ENCODE measurements at places on chromosomes 16 and 17.

DNA sequence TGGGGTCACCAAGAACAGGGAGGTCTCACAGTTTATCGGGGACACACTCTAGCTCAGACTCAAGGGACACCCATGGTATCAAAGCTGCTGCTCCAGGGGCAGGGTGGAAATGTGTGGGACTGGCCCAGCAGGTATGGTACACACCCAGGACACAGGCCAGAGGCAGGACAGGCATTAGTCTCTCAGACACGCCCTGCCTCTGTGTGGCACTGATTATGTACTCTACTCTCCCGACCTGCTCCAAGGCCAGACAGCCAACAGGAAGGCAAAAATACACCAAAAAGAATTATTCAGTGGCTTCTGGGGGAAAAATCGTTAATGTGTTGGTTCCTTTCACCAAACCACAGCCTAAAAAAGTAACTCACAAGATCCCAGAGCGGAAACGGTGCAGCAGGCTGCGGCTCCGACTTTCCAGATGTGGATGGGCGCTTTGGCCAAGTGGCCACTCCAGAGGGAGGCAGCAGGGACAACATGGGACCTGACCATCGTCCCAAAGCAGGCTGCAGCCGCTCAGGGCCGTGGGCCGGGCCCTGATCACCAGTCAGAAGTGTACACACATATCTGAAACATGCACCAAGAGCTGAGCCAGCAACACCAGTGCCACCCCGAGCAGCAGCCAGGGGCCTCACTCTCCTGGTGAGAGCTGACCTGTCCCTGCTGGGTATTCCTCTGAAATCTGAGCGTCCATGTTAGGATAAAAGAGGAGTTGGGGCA lies 1.0 kb upstream of the SIRT7 start:
- no peak for DNase-seq

GRCh38 chr16:58419241-58419990 lies 27.1 kb downstream of the GINS3 start:
- no peak for DNase-seq

GRCh38 chr16:74184839-74185238 lies 111.8 kb upstream of the PSMD7 start:
- DNase-seq: no peak

DNA sequence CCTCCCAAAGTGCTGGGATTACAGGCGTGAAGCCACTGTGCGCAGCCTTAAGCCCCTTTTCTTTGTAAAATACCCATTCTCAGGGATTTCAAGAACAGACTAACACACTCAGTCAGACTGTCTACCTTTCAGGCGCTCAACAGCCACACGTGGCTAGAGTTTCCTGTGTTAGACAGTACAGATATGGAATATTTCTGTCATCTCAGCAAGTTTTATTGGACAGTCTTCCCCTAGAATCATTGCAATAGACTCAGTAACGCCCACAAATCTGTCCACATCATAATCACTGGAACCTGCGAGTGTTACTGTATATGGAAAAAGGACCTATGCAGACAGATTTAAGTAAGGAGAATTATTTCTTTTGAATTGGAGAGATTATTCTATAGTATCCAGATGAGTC lies 160.5 kb downstream of the RBFOX1 start:
- DNase-seq: no peak

- no peak for DNase-seq
Measured at GRCh38 chr16:68790130-68790761, 53.1 kb upstream of the TANGO6 start.

DNA sequence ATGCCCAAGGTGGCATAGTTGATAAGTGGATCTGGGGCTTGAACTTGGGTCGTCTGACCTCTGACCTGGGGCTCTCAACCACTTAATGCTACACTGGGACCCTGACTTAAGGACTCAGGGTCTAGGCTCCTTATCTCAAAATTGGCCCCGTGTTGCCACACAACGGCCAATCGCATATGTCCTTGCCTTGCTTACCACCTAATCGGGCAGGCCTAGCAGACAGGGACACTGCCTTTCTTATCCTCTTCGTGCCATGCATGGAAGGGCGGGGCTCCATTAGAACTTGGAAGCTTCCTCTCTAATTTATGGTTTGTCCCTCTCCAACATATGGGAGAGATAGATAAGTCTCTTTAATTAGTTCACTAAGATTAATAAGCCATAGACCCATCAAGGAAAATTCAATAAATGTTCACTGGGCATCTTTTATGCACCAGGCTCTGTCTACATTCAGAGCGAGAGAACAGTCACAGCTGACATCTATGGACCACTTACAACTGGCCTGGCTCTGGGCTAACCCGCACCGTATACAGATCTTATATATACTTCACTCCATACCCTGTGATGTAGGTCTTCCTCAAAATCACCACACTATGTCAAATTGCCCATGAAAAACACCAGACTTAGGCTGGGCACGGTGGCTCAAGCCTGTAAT lies 35.1 kb downstream of the CDH1 start:
- no peak for DNase-seq

DNA sequence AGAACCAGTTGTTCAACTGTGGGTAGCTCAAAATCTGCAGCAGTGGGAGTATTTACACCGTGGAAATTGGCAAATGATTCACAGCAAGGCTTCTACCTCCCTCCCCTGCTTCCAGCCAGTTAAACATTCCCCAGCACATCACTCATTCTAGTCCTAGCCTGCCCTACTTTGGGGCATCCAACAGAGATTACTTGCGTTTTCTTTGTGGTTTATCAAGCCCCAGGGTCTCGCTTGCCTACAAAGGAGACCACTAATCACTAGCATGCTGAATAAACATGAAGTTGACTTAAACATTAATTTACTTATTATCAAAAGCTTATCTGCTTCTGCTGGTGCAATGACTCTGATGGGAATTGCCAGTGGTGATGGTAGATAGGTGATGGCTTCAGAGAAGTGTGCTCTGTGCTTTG lies 94.5 kb downstream of the MARF1 start:
- DNase-seq: no peak

DNA sequence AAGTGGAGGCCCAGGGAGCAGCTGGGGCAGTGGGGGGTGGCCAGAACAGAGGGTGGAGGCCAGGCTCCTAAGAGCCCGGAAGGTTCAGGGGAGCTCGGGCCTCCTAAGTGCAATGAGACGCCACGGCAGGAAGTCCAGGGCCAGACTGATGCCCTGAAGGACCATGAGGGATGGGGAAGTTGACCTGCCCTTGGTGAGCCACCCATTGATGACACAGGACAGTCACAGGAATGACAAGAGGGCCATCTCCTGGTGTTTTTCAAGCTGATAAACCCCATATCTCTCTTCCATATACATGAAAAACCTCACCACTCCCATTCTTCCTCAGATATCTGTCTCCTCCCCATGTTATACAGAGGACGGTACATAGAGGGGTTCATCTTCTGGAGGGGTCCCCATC lies 5.8 kb upstream of the MRPL58 start:
- no peak for DNase-seq

DNA sequence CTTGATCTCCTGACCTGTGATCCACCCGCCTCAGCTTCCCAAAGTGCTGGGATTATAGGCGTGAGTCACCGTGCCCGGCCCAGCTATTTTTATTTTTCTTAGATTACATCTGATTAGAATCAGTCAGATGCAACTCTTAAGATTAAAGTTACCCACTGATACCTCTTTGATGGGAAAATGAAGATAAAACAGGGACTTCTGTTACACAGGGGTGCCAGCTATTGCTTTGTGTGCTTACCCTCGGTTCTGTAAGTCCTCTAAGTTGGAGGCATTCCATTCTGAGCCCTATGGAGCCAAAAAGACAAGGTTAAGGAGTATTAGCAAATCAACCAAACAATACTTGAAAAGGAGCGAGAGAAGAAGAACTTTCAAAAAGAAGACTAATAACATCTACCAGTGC lies 32.6 kb upstream of the CORO6 start:
- DNase-seq: no peak

DNA sequence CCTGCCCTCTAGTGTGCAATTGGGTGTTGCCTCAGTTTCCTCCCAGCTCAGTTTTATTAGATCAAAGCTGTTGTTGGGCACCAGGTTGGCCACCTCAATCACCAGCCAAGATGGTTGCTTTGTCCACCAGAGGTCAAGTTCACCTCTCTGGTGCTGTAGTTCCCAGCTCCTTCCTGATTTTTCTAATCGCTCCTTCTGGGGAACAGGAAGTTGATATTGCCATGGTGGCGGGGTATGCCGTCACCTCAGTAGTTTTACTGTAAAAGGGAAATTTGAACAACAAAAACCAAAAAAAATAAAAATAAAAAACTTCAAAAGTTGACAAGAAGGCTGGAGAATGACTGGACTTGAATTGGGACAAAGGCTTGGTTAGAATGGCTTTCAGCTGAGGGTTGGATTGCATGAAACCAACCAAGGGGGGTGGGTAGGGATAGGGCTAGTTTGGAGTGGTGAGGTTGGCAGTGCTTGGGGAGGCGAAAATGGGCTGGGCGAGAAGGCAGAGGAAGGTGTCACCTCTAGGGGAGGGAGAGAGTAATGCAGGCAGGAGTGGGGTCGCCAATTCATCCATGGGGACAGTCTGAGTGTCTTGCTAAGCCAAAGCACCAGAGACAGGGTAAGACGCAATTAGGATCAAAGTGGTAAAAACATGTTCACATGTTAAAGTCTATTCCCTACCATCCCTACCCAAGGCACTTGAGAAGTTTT lies 6.2 kb downstream of the EFNB3 start:
- no peak for DNase-seq

- no peak for DNase-seq
Measured at GRCh38 chr17:11331547-11332513, 90.8 kb downstream of the SHISA6 start.

- no peak for DNase-seq
Measured at GRCh38 chr16:81535679-81536360, 91.2 kb downstream of the CMIP start.

DNA sequence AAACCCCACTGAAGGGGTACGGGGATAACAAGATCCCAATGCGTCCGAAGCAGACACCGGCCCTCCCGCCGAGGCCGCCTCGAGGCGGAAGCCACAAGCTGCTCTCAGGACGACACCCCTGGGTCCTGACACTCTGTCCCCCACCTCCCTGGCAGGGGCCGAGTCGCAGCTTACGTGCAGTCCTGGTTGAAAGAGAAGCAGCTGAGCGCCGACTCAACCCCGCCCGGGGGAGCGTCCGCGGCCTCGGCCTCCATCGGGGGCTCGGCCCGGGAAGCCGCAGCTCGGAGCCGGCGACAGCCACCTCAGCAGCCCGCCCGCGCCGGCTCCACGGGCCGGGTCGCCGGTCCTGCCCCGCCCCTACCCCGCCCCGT lies at the start of gene WIPI1:
TSS of gene WIPI1 (minus strand) at position 329 of the 371 bp plus-strand sequence. CDS start at position 254, 75 bp downstream.
- no peak for DNase-seq

- no peak for DNase-seq
Measured at GRCh38 chr17:16534236-16534635, 34.8 kb downstream of the ZNF287 start.

GRCh38 chr16:483341-484075 lies 44.0 kb upstream of the CAPN15 start:
- no peak for DNase-seq

DNA sequence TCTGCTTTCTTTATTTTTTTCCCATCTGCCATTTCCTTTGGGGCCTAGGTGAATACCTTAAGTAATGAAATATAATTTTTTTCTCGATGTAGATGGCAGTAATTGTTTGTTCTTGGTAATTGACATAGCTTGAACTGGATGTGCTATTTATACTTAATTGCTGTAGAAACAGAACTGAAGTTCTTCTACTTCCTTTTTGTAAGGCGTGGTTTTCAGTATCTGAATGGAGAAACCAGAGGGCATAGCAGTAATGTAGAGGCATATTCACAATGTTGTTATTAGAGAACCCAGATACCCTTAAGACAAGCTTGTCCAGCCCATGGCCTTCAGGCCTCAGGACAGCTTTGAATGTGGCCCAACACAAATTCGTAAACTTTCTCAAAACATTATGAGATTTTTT lies 16.4 kb downstream of the ATP6V0A1 start:
- DNase-seq: no peak

- no peak for DNase-seq
Measured at GRCh38 chr16:75250089-75250808, 1.2 kb downstream of the BCAR1 start.

DNA sequence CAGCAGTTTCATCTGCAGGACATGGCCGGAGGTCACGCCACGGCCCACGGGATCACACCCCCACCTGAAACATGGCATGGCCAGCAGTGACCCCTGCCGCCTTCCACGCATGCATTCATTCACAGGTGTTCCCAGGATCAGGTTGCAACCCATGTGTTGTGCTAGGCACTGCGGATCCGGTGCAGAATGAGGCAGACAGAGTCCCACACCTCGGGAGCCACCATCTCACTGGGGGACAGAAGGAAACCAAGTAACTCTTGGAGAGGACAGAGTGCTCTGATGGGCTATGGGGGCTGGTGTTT lies 4.3 kb upstream of the MSRB1 start:
- DNase-seq: no peak

DNA sequence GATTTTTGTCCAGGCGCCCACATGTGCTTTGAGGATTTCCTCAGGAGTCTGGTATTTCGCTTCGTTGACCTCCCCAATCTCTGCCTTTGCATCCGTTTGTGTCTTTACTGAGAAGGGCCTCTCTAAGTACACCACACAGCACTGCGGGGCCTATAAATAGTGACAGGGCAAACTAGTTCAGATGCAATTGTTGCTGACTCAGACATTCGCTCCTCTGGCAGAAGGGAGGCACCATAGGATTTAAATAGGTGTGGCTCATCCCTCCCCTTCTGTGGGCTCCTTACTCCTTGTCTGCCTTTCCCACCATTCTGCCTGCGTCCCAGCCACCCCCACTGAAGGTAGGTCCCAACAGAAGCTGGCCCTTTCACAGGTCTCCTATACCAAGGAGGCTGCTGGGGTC lies 192.3 kb downstream of the SHISA9 start:
- DNase-seq: no peak

- DNase-seq: no peak
Measured at GRCh38 chr16:46638947-46639925, 18.1 kb upstream of the SHCBP1 start.

- no peak for DNase-seq
Measured at GRCh38 chr17:33499040-33499439, 205.9 kb upstream of the ASIC2 start.

- DNase-seq: no peak
Measured at GRCh38 chr16:1669698-1670097, 8.4 kb upstream of the JPT2 start.

DNA sequence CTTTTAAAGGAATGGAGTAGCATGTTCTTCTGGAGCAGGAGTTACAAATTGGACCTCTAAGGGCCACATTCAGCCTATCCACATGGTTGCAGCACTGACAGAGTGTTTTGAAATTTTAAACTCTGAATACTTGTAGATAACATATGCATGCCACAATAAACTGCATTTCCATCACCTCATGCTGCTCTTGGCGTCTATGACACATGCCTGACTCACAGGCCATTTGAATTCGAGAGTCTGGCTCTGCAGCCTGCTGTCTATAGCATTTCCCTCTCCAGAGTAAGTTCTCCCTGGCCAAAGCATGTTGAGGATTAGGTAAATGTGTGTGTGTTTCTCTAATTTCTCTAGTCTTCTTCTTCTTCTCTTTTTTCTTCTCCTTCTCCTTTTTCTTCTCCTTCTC lies 28.7 kb upstream of the MYOCD start:
- DNase-seq: no peak

GRCh38 chr16:2663553-2664546 lies 18.5 kb upstream of the KCTD5 start:
- no peak for DNase-seq

GRCh38 chr16:78519896-78520295 lies 420.4 kb downstream of the WWOX start:
- DNase-seq: no peak
